WTC11 (cell line): ENCODE measurements at places on chromosomes 7 and 10.

DNA sequence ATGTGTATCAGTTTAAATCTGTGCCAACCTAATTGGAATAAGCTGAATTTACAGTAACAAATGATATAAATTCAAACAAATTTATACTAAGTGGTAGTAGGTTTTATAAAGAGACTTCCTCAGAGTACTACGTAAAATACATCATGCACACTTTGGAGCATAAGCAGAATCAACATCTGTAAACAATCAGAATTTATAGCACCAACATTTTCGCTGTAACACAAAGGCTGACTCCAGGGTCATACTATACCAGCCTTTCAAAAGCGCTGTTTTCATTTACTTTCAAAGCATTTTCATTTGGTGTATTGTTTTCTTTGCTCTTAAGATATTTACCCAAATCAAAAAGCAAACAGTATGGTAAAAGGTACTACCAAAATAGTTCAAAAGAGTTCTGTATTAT is 29.3 kb upstream of the TMEM168 start:
- DNase-seq = no peak

DNA sequence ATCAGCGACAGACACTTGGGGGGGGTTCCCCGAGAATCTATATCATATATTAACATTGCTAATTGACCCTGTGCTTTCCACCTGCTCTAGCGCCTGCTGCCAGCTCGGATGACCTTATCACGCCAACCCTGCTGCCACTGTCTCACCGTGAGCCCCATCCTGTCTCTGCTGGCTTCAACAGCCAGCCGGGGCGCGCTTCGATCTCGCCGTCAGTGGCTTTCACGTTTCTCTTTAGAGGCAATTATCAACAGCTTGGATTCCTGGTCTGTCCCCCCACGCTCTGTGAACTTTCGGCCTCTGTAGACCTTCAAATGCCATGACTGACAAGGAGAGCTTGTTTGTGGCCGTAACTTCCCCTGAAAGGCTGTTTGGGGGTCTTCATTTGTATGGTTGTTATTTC is 123.0 kb downstream of the EBF3 start:
- no peak for DNase-seq

DNA sequence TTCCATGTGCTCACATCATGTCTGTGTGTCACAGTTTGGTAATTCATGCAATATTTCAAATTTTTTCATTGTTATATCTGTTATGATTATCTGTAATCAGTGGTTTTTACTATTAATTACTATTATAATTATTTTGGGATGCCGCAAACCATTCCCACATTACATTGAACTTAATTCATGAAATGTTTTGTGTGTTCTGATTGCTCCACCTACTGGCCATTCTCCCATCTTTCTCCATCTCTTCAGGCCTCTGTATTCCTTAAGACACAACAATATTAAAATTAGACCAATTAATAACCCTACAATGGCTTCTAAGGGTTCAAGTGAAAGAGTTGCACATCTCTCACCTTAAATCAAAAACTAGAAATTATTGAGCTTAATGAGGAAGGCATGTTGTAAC is 398.5 kb downstream of the PCDH15 start:
- DNase-seq = no peak

GRCh38 chr10:8088504-8088903 is 34.0 kb downstream of the GATA3 start:
- DNase-seq = no peak

GRCh38 chr7:135245226-135246190 is 11.9 kb downstream of the STRA8 start:
- DNase-seq = no peak

DNA sequence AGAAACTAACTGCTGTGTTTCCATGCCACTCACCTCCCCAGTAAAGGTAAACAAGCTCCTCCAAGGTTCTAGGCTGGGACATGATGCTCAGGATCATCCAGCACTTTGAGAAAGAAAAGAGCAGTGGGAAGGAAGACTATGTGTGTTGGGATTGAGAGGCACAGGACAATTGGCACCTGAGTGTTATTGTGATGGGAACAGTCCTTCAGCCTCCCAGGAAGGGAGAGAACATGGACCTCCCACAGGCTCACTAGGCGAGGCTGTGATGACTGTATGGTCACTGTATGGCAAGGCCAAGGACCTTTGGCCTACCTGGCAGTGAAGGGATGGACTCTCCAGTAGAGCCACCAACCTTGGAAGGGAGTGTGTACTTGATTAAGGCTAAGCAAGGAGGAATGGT is 123.2 kb upstream of the UNC5B start:
- no peak for DNase-seq

- DNase-seq = no peak
Observed at GRCh38 chr10:72146071-72146470, 57.7 kb upstream of the SPOCK2 start.

DNA sequence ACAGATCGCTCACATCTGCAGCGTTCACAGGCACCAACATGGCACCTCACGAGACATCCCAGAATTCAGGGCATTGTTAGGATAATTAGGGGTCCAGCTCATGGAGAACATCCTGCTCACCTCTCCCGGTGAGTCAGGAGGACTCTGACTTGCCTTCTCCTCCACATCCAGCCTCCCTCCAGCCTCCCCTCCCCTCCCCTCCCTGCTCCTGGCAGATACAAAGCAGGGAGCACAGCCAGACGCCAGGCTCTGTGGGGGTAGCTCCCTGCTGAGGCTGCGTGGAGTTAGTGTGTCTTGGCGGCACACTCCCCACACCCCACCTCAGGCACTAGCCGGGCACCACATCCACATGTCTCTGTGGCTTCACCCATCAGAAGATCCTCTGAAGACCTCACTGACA is 320.6 kb downstream of the CXCL12 start:
- DNase-seq = no peak

GRCh38 chr10:14605231-14605925 is 169.3 kb downstream of the FAM107B start:
- DNase-seq = no peak

- DNase-seq = no peak
Observed at GRCh38 chr7:108869070-108869469, 299.4 kb downstream of the DNAJB9 start.

DNA sequence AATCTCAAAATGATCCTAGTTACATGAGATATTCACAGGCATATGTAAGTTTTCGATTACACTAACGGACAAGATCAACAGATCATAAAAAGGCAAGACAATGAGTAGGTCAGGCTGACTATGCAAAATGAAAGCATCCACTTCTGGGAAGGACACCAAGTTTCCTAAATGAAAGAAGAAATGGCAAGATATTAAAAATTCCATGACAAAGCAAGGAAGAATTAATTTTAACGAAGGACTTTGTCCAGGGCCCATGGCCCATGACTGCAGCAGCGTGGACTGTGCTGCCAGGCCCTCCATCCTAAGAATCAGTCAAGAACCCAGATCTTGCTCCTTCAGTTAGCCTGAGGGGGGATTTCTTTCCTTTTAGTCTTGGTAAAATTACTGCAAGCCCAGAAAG is 182.4 kb upstream of the FRMD4A start:
- no peak for DNase-seq

- DNase-seq = no peak
Observed at GRCh38 chr10:78045237-78045636, 11.6 kb downstream of the RPS24 start.

DNA sequence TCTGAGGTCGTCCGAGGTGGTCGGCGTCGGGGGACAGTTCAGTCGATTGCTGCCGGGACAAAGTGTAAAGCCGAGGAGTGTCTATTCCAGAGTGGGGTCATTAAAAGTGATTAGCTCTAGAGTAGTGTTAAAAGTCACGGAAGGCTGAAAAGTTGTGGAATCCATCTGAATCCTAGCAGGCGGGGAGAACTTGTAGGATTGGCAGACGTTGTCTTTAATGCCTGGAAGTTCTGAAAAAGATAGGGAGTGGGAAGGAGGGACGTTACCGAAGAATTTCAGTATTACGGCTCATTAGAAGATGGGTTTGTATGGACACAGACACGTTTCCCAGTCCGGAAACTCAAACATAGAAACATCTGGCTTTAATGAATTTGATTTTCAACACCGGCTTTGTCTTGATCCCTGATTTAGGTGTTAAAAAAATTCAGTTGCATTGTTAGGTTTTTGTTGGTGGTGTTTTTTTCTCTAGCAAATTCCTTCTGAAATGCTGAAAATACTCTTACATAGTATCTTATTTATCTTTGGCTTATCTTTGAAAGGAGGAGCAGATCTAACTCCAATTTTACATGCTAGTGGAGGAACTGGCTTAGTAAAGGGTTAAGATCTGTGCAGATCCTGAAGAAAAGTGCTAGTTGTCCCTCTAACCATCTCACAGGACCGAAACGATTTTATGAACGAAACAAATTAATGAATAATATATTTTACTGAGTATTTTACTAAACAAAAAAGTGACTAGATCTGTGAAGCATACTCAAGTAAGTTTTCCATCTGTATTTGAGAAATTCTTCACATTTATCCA is 900 bp downstream of the MKLN1 start:
- no peak for DNase-seq

DNA sequence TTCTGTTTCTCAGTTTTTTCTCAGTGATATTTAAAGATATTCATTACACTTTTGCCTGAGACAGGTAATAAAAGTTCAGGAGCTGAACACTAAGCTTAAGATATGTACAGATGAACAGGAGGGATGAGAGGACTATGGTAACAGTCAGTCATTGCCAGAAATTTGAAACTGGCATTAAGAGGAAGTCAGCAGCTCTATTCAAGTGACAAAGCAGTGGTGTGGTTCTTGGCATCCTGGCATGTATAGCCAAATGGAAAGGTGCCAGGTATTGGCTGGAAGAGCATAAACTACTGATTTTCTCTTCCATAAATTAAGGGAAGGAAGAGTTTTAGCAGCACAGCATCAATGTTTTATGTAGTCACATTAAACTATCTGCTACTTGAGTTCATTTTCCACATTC is 22.7 kb downstream of the HOXA1 start:
- no peak for DNase-seq

GRCh38 chr10:19915125-19915524 is 98.9 kb downstream of the PLXDC2 start:
- no peak for DNase-seq

- DNase-seq = no peak
Observed at GRCh38 chr10:92385831-92386230, 94.9 kb downstream of the MARCHF5 start.

DNA sequence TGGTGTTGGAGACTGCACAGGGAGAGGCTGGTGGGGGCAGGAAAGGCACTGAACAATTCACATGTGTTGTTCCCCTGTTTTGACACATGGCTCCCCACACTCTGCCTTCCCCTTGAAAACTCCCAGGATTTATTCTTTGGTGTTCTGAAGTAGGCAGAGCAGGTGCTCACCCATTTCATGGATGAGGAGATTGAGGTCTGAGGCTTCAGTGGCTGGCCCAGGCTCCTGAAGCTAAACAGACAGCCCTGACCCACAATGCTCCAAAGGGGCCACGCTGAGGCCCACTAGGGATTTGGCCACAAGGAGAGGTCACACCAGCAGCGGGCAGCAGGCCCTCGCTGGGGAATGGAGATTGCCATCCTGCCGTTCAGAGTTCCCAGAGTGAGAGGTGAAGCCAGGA is 157.6 kb downstream of the SH3PXD2A start:
- DNase-seq = no peak

GRCh38 chr7:10181996-10182395 is 791.7 kb upstream of the PHF14 start:
- DNase-seq = no peak

DNA sequence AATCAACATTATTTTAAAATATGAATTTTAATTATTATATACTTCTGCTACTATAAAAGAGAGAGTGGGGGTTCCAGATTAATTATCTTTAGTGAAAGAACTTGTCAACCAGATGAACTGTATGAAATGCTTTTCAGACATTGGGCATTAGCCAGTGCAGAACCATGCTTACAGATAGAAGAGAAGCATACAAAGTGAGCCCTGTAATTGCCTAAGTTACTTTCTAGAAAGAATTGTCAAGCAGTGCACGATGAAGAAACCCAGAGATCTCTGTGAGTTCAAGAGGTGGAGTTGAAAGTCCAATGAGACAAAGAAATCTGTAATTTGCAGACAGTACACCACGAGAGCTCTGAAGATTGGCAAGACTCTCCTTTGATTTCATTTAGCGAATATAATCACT is 166.7 kb downstream of the CDC14C start:
- DNase-seq = no peak

DNA sequence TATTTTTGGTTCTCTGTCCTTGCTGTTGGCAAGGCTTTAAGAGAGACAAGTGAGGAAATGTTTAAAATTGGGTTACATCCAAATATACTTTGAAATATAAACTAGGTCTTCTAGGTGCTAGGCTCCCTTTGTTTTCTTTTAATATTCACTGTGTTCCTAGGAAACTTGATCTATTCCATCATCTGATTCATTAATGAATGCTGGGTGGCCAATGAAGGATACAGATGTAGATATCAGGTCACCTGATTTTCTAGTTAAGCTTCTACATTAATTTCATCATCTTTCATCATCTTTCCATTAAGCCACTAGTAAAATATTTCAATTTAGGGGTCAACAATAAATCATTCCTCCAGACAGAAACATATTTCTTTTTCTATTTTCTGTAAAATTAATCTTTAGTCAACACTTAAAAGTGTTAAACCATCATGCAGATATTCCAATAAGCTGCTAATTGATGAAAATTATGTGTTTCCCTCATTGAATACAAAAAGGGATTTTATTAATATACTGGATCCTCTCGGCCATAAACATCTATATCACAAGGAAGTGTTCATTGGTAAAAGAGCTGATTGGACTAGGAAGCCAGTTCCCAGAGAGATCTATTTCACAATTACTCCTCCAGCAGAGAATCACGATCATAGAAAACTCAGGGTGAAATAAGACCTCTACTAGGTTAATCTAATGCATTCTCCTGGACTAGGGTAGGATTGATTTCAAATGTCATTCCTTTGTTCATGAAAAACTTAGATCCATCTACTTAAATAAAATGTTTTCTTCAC is 14.7 kb downstream of the HGF start:
- no peak for DNase-seq

GRCh38 chr7:74527842-74528241 is 74.1 kb downstream of the GTF2IRD1 start:
- DNase-seq = no peak

DNA sequence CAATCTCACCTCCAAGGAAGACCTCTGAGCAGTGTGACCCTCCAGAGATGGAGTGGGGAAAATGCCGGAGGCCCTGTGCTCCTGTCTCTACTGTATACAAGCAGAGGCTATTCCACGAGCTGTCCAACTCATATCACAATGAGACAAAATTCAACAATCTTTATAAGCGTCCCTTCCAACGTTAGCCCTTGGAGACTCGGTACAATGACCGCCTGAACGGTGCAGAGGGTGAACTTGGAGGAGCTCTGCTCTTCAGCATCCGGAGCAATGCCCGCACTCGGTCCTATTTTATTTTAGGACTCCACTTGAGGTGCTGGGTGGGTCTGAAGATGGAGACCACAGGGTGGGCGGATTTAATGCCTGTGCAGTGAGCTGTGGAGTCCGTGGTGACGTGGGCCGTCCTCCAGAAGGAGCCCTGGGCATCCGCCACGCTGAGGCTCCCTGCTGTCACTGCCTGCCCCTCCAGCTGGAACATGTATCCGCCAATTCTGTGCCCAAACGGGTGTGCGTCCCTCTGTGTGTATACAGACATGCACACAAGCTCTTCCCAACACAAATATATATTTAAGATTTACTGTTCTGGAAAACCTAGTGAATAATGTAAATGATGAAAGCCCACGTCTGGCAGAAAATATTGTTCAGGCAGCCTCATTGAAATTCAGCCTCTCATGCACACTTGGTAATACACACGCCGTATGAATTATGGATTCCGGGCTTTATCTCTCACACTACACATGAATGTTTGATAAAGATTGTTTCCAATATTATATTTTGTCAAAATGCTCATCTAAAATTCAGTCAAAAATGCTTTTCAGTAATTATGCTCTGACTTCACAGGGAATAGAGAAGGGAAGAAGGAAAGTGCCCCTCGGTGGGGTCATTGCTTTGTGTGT is 239.9 kb upstream of the ZMIZ1 start:
- DNase-seq = no peak

GRCh38 chr10:79982861-79983260 is 34.0 kb upstream of the SFTPD start:
- DNase-seq = no peak
